ENCODE measurements at places on chromosomes 4 and X. TPM values are rescaled to one million over a fixed set of nuclear protein-coding genes. Genes with fewer than 3 reads are reported as not detected.

Gene TMSB15A
- total RNA-seq, result not detected

Gene GAGE2A
- total RNA-seq, result not detected

Gene H2BW2
- total RNA-seq, result not detected

Gene CPLX1
- 0.44 TPM for total RNA-seq

Gene SASH3
- total RNA-seq, result 9.3 TPM

Gene CFP
- 0.83 TPM for total RNA-seq

Gene GPR173
- total RNA-seq, result 0.09 TPM

Gene PRAF2
- total RNA-seq, result 8.3 TPM

Gene GUF1
- total RNA-seq, result 15.3 TPM

Gene NPNT
- total RNA-seq, result 16.0 TPM

Gene CHST7
- 1.2 TPM for total RNA-seq

Gene DKK2
- not detected for total RNA-seq

Gene LINC00632
- 17.0 TPM for total RNA-seq

Gene PAGE4
- total RNA-seq, result not detected

Gene VSIG4
- 1.7 TPM for total RNA-seq

Gene MAGED4B
- total RNA-seq, result 3.6 TPM

Gene PF4V1
- not detected for total RNA-seq

Gene ENPEP
- 1.1 TPM for total RNA-seq

Gene HPSE
- total RNA-seq, result 6.7 TPM

Gene SH3TC1
- total RNA-seq, result 25.5 TPM
